ENCODE measurements at places on chromosomes 2 and 18. TPM values are rescaled to one million over a fixed set of nuclear protein-coding genes. Genes with fewer than 3 reads are reported as not detected.

Gene TTR
- polyA plus RNA-seq = 0.30 TPM

Gene CCL20
- 0.31 TPM for polyA plus RNA-seq

Gene BUB1
- 33.3 TPM for polyA plus RNA-seq

Gene C2orf66
- polyA plus RNA-seq = 0.28 TPM

Gene IGFBP5
- 102 TPM for polyA plus RNA-seq

Gene TIMM21
- polyA plus RNA-seq = 58.9 TPM

DNA sequence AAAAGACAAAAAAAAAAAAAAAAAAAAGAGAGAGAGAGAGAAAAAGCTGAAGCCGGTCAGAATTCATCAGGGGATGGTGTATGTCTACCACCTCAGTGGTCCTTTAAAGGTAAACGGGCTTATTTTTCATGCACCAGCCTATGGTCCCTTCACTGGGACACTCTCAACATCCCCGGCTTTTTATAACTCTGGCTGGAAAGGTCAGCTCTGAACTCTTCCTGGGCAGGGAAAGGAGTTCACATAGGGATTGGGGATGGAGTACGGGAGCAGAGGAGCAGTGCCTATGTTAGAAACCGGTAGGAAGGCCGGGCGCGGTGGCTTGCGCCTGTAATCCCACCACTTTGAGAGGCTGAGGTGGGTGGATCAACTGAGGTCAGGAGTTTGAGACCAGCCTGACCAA, 10.3 kb upstream of the MALT1 start:
- no peak for DNase-seq

GRCh38 chr2:150468350-150468960, 19.0 kb downstream of the RND3 start:
- no peak for DNase-seq

DNA sequence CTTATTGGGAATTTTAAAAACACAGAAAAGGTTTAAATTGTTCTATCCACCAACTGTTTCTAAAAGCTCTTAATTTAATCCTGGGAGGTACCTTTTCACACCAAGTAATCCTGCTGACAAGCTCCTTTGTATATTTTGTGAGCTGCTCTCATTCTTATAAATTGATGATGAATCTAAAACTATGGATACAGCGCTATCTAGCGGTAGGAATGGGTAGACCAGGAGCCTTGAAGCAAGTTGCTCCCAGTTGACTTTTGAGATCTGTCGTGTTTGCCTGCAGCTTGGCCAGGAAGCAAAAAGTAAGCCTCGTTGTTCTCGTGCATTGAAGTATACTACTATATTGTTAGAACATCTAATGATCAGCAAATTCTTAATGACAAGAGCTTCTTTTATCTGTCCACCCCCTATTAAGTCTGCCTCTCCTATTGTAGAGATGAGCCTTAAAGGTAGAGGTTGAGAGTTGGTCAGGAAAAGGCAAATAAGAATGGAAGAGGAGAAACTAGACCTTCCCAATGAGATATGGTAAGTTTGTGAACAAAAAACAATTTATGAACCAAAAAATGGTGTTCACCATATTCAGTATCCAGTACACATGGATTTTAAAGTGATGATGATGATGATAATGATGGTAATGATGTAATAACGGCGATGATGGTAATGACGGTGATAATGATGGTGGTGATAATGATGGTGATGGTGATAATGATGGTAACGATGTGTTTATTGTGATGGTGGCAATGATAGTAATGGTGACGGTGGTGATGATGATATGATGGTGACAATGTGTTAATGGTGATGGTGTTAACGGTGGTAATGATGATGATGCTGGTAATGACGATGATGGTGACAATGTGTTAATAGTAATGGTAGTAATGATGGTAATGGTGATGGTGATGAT, 212.1 kb upstream of the NCKAP5 start:
- DNase-seq = peak; percentile 81

DNA sequence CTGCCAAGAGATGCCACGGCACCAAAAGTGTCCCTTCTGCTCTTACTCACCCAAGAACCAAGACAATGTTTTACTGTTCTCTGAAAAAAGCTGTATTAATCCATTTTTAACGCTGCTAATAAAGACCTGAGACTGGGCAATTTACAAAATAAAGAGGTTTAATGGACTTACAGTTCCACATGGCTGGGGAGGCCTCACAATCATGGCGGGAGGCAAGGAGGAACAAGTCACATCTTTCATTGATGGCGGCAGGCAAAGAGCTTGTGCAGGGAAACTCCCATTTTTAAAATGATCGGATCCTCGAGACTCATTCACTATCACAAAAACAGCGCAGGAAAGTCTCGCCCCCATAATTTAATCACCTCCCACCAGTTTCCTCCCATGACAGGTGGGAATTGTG, 1.9 kb upstream of the STAT1 start:
- DNase-seq = no peak

- DNase-seq = no peak
These were observed 679 bp downstream of the TSGA10 start for GRCh38 chr2:99153921-99154604.

- no peak for DNase-seq
These were observed 402.0 kb downstream of the ADCYAP1 start for GRCh38 chr18:1306641-1307040.

DNA sequence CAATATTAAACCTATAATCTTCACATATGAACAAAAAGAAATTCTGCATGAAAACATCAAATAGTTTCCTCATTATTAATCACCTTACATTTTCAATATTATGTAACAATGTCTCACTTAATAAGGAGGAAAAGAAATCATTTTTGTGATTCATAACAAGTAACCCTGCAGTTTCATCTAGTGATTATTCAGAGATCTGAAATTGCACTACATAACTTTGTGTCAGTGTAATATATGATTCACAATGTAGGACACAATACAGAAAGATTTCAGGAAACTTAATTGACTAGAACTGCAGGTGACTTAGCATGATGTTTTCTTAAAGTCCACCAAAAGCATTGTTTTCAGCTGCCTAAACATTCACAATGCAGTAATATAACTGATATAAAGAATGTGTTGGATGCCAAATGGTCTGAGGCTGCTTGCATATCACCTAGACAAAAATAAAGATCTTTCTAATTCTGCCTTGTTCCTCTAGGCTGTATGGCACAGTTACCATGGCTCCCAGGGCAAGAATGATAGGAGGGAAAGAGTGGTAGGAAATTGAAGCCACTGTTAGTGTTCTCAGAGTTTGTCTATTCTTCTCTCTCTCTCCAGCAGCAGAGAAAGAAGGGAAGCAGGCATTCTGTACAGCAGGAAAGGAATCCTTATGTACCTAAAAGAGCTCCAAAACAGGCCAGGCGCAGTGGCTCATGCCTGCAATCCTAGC, 366.6 kb downstream of the FSIP2 start:
- DNase-seq = no peak

Measured in right lung (tissue), 10 donors.